GM19239 (cell line): ENCODE measurements at places on chromosomes 5 and 9.

DNA sequence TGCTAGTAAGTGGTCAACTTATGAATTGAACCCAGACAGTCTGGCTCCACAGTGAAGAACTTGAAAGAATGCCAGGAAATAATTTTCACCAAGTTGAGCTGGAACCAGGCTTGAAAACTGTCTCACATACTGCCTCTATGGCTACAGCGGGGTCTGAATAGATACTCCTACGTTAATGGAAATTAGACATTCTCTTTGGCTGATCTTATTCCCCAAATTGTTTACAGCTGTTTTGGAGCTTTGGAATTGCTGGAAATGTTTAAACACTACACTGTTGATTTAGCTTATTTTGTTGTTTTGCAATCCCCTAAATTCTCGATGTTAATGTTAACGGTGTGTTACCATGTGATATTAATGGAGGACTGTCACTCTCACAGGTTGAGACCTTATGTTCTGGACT lies 146.4 kb downstream of the FBXL7 start:
- DNase-seq, result no peak

DNA sequence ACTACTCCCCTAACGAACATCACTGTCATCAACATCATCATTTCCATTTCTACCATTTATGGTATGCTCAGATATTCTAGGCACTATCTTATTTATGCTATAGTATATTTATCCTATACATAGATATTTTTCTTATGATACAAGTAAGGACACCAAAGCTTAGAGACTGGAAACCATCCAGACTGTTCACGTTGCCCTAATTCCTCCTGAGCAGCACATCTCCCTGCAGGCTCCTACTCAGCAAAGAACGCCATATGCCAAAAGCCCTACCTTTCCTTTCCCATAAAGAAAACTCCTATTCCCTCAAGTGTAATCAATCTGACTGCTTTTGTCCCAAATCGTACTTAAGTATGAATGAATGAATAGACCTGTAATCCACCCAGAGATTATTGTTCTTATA lies 247.0 kb downstream of the PRELID2 start:
- no peak for DNase-seq

GRCh38 chr9:134781591-134782302 lies 98.9 kb upstream of the FCN2 start:
- no peak for DNase-seq

- DNase-seq, result no peak
These were observed 367.7 kb upstream of the PRR16 start for GRCh38 chr5:120096413-120096812.

GRCh38 chr9:133437753-133438531 lies 15.8 kb downstream of the ADAMTS13 start:
- DNase-seq, result no peak

- DNase-seq, result no peak
These were observed 272.3 kb downstream of the ZSWIM6 start for GRCh38 chr5:61604076-61605025.

DNA sequence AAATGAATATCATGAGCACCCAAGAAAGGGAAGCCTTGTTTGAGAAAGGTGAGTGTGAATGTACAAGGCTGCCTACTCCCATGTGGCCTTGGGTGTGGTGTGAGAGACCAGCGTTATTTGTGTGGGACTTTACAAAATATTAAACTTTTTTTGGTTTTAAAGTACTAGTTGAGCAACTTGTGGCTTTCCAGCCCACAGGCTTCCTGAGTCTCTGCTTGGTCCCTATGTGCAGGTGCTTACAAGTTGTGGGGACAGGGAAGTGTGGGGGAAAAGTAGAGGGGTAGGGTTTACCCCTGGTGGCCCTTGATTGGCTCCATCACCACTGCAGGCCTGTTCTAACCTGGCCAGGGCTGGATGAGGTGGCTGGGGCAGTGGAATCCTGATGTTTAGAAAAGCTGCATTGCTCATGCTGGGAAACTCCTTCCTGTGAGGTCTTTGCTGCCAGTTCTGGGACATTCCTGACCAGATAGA lies 19.7 kb downstream of the PTTG1 start:
- DNase-seq, result no peak

GRCh38 chr5:50922942-50923767 lies 256.7 kb downstream of the PARP8 start:
- DNase-seq, result no peak

GRCh38 chr5:157193699-157194424 lies 13.2 kb downstream of the ITK start:
- DNase-seq, result no peak

DNA sequence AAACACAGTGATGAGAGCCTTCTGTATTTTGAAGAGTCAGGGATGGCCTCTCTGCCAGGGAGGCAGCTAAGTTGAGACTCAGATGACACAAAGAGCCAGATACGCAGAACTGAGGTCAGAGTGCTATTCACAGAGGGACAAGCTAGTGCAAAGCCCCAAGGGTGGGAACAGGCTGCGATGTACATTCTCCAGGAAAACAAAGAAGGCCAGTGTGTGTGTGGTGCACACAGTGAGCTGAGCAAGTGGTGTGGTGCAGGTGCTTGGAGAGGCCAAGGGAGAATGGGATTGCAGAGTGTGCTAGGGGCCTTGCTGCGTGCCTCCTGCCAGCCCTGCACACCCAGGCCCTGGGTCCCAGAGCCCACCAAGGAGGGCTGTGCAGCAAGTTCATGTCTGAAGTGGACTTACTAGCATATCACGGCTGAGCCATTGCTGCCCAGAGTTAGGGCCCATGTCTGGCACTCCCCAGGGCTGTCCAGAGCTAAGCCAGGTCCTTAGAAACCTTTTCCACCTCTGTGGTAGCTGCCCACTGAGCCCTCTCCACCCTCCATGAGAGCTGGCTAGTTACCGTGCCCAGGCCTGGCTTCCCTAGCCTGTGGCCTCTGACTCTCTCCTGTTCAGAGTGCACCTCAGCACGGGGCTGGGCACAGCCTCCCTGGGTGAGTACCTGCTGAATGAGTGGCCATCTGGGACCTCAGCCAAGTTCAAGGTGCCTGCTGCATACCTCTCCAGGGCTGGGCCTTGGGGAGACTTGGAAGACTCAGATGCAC lies 9.3 kb downstream of the SLC25A48 start:
- DNase-seq, result no peak

- no peak for DNase-seq
These were observed 31.4 kb upstream of the ANKRD55 start for GRCh38 chr5:56264417-56265025.

DNA sequence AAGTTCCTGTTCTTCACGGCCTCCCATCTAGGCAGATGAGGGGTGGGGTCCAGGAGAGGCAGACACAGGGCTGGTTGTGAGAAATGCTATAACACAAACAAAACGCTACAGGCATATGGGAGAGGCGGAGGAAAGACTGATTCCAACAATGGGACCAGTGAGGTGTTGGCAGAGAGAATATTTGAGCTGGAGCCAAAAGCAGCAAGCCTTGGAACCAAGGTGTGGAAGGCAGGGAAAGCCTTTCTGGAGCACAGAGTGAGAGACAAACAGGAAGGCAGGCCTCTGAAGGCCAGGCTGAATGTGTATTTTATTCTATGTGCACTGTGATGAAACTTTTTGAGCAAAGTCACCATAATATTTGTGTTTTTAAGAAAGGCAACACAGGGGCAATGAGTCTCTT lies 2.9 kb downstream of the ATPSCKMT start:
- no peak for DNase-seq

GRCh38 chr5:58085800-58086199 lies 374.1 kb downstream of the PLK2 start:
- DNase-seq, result no peak

DNA sequence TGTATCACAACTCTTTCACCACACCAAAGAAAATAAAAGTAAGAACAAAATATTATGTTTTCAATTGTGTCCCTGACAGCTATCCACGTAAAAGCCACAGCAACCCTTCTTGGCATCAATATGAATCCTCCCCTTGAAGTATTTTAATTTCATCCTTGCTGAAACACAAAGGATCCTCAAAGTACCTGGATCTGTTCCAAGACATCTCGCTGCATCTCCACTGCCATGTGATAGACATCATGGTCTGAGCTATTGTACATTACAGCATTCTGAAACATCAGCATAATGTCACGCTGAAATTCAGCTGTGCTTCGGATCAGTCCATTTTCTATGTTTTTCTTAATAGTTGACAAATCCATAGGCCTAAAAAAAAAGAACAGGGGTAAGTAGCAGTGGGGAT lies 17.7 kb downstream of the BRD8 start:
- no peak for DNase-seq

DNA sequence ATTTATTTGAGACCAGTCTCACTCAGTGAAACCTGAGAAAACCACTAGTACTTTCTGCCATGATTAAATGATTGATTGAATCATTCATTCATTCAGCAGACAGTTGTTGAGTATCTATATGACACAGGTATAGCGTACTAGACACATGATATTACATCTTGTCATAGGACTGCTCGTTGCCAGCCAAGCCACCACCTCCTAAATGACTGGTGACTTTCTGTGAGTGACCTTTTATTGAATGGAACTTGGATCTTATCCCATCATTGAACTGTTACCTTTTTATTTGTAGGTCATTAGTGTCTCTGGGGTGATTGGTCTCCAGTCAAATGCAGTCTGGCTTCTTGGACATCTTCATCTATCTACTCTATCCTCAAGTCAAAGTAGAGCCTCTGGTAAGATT lies 80.7 kb downstream of the HACD4 start:
- DNase-seq, result no peak

GRCh38 chr5:59152701-59153245 lies 569.9 kb downstream of the RAB3C start:
- DNase-seq, result no peak

GRCh38 chr9:87519461-87519860 lies 21.8 kb downstream of the DAPK1 start:
- DNase-seq, result no peak

GRCh38 chr5:55101556-55102276 lies 730 bp upstream of the GZMA start:
- DNase-seq, result no peak

- no peak for DNase-seq
These were observed 288.2 kb downstream of the MED10 start for GRCh38 chr5:6090079-6090654.

DNA sequence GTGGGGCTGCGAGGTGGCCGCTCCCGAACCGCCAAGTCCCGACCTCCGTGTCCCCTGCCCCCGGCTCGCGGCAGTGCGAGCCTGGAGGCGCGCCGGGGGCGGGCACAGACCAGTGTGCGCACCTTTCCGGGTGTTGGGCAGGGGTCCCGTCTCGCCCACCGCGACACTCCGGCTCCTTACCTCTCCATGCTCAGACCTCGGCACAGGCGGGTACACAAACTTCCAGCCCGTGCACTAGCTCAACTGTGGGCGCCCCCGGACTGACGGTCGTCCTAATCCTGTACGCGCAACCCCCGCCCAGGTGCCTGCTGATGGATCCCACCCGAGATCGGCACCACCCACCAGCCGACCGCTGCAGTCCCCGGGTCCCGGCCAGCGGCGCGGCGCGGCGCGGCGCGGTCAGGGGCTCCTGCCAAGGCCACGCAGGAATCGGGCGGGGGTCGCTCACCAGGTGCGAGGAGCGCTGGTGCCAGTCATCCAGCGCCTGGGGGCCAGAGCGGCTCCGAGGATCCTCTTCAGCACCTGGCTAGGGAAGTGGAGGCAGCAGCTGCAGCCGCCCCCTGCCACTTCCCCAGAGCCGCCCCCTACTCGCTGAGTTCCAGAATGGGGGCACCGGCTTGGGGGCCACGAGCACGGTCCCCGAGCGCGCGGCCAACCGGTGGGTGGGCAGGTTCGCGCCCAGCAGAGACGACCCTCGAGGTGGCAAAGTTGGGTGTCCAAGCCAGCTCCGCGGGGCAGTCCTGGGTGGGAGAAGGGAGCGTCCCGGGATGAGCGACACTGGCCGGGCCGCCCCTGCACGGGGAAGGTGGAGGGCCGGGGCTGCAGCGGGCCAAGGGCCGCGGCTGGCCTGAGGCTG lies 511 bp downstream of the SEMA5A start:
- DNase-seq, result no peak

- no peak for DNase-seq
These were observed 12.6 kb downstream of the QSOX2 start for GRCh38 chr9:136232969-136233368.

DNA sequence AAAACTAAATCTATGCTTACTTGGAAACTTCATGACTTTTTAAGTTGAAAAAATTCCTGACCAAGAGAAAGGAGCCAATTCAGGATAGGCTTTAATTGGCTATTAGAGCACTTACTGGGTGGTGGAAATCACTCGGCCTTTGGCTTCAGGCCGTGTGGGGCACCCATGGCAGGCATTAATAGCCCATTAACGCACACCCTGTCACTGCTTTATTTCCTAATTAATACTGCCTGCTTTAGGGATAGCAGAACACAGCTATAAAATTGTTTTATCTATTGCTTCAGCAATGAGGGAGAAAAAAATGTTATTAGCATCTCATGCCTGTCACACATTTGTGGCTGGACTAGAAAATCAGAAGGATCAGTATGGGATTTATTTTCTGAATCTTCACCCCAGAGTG lies 58.1 kb downstream of the PSAT1 start:
- no peak for DNase-seq

DNA sequence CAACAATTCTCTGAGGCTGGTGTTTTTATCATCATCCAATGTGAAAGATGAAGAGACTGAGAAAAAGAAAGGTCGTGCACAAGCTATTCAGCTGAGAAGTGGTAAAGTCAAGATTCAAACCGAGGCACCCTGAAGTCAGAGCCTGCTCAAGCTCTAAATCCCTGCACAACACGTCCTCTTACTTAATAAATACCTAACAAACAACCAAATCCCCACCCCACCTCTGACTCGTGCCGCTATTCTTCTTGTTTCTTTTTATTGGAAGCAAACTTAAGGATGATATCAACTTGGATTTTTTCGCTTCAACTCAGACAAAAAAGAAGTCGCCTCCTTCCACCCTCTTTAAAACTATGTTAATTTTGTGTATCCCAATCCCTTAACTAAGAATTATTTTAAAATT lies 140.2 kb downstream of the CEP120 start:
- no peak for DNase-seq

- DNase-seq, result no peak
These were observed 17.0 kb upstream of the RPS23 start for GRCh38 chr5:82295144-82295543.

- DNase-seq, result no peak
These were observed 695.5 kb downstream of the SLCO4C1 start for GRCh38 chr5:101600614-101601013.

DNA sequence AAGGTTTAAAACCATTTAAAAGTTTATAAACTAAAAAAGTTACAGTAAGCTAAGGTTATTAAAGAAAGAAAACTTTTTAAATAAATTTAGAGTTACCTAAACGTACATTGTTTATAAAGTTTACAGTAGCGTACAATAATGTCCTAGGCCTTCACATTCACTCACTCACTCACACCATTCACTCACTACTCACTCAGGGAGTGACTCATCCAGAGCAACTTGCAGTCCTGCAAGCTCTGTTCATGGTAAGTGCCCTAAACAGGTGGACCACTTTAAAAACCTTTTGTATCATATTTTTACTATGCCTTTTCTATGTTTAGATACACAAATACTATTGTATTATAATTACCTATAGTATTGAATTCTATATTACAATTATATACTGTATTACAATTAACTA lies 190.8 kb upstream of the RASA1 start:
- no peak for DNase-seq

DNA sequence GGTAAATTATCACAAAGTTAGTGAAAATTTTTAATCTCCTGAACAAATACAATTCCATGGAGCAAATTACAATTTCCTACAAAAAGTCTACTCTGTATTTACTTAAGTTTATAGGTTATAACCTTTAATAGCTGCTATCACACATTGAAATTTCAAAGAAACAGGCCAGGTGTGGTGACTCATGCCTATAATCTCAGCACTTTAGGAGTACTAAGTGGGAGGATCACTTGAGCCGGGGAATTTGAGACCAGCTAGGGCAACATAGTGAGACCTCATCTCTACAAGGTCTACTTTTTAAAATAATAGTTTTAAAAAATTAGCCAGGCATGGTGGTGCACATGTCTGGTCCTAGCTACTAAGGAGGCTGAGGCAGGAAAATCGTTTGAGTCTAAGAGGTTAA lies 50.3 kb downstream of the HINT1 start:
- no peak for DNase-seq
